ENCODE measurements at places on chromosomes 6 and 20.

DNA sequence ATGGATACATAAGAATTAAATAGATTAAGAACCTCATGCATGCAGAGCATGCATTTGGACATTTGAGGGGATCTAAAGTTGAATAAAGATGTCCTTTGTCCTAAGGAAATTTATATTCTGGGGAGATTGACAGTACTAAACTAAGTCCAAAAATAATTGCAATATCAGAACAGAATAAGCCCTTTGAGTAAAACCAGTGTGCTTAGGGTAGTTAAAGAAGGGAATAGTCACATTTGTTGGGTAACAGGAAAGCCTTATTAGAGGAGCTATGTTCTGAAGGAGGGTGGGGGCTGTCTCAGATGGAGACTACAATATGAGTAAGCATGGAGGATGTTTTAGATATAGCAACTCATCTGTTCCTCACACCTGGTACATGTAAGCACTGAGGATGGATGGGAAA is 35.8 kb downstream of the CDC5L start:
- no peak for DNase-seq

- no peak for DNase-seq
These were observed 22.9 kb downstream of the HLA-DRA start for GRCh38 chr6:32462609-32463008.

- DNase-seq = no peak
These were observed 742.4 kb upstream of the CHD6 start for GRCh38 chr20:42360621-42361020.

DNA sequence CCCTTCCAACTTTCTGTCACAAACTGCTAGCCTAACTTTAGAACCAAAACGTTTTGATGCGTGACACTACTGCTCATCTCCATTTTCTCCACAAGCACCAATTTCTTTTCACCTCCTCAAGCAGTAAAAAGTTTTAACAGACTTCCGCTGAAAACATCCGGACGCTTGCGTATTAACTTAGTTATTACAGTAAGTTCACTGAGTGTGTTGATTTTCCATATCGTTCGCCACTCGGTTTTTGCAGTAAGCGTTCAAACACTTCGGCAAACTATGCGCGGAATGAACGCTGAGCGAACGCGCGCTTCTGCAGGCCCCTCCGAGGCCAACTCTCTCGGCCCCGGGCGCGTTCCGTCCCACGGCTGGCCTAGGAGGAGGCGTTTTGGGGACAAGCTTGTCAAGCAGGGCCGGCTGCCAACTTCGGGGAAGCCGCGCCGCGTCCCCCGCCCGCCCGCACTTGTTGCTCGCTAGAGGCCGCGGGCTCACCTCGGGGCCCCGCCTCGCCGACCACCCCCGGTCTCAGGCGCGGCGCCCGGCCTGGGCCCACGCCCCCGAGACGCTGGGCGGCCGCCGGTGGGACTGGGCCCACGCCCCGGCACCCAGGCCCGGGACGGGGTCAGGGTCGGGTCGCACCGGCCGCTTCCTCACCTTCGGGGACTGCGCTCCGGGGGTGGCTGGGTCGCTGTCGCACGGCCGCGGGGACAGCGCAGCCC is 945 bp downstream of the PHF10 start:
- peak; percentile 42 for DNase-seq

- no peak for DNase-seq
These were observed 48.9 kb downstream of the NOL4L start for GRCh38 chr20:32535953-32536823.

GRCh38 chr6:68572525-68572924 is 62.6 kb upstream of the ADGRB3 start:
- no peak for DNase-seq

DNA sequence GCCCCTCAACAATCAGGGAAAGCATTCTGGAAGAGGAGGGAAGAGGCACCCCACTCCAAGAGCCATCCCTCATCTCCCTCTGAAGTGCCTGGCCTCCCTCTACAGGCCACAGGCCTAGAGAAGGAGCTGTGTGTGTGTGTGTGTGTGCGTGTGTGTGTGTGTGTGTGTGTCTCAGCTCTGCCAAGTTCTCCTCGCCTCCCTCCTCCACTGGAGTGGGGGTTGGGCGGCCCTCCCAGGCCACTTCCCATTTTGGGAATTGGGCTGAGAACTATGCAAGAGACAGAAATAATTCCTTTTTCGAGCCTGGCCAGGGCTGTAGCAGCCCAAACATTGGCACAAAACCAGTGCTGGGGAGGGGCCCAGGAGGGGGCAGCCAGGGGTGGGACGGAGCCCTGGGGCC is 35.7 kb downstream of the KCNB1 start:
- no peak for DNase-seq

- DNase-seq = no peak
These were observed 27.0 kb downstream of the IL17A start for GRCh38 chr6:52213127-52213526.

DNA sequence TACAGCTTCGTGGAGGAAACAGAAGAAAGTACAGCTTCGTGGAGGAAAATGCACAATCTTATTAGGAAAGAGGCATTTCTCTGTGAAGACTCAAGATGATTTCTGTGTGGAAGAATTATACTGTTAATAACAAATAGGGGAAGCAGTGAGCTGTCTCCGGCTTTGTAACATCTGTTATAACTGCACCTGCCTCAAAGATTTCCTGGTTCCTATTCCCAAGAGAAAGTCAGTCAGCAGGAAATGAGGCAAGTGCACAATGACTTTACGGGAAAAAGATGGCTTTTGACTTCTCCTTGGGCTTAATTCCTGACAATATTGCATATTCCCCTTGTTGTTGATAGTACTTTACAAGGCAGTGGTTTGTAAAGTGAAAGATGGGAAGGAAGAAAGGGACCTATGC is 538.5 kb downstream of the BMP2 start:
- DNase-seq = no peak

DNA sequence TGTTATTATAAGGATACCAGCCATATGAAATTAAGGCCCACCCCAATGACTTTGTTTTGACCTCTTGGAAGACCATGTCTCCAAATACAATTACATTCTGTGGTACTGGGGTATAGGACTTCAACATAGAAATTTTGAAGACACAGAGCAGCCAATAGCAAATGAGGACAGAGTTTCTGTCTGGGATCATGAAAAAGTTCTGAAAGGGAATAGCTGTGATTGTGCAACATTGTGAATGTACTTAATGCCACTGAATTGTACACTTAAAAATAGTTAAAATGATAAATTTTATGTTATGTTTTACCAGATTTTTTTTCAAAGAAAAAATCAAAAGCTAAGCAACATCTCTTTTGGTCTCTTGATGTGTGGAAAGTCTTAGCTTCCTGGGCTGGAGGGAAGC is 27.0 kb upstream of the AGPAT4 start:
- no peak for DNase-seq
